ENCODE measurements at places on chromosomes 7 and 10. TPM values are rescaled to one million over a fixed set of nuclear protein-coding genes. Genes with fewer than 3 reads are reported as not detected.

GALNT17 gene
- 4.9 TPM for total RNA-seq

PLCE1 gene
- 14.1 TPM for total RNA-seq

ANXA8 gene
- not detected for total RNA-seq

DNA sequence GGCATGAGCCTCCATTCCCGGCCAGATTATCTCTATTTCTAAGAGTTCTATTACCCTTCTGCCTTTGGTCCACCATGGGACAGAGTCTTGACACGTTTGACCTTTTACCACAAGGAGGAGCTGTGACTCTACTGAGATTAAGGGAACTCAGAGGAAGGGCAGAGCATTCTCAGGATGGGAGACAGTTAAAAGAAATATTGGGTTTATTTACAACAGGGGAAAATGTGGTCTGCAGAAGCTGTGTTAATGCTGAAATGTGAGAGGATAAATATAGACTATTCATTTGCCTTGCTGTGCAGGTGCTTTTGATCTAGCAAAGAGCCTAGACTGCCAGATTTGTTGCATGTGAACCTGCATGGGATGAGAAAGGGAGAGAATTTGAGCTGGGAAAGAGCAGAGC lies 45.8 kb upstream of the PRSS58 start:
- H3K4me1 ChIP-seq = no peaks in the 10 kb centered on the region
- no peak overlapping the region for H3K4me3 ChIP-seq
- peaks cover 12% of the 10 kb centered on the region for H3K27me3 ChIP-seq
- no peak overlapping the region for H3K27ac ChIP-seq

- H3K4me1 ChIP-seq = peaks cover 17% of the 10 kb centered on the region
- H3K27me3 ChIP-seq = no peaks in the 10 kb centered on the region
- no peak for DNase-seq
Measured at GRCh38 chr7:88141479-88141878, 78.4 kb downstream of the SRI start.

All from progenitor cell of endocrine pancreas (in vitro differentiated cells).